GM12892 (cell line): ENCODE measurements at places on chromosomes 12 and 14.

GRCh38 chr14:67704484-67705089, 2.9 kb downstream of the RDH12 start:
- DNase-seq: no peak

- peak; percentile 41 for DNase-seq
Measured at GRCh38 chr14:96275177-96276112, 19.4 kb downstream of the BDKRB1 start.

- no peak for DNase-seq
Measured at GRCh38 chr14:77105145-77105939, 7.3 kb downstream of the CIPC start.

DNA sequence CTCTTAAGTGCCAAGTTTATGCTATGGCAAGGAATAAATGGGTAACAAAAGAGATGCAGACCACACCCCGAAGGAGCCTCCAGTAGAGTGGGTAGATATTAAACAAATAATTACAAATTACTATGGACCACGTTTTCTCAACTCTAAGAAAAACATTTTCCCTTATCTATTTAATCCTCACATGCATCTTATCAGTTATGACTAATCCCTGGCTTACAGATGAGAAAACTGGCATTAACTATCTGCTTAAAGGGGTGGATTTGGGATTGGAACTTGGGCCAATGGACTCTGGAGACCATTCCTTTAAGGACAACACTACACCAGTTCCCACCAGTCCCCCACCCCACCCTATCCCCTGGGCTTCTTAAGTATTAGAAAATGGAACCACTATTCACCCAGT, 26.3 kb downstream of the PPM1H start:
- no peak for DNase-seq

DNA sequence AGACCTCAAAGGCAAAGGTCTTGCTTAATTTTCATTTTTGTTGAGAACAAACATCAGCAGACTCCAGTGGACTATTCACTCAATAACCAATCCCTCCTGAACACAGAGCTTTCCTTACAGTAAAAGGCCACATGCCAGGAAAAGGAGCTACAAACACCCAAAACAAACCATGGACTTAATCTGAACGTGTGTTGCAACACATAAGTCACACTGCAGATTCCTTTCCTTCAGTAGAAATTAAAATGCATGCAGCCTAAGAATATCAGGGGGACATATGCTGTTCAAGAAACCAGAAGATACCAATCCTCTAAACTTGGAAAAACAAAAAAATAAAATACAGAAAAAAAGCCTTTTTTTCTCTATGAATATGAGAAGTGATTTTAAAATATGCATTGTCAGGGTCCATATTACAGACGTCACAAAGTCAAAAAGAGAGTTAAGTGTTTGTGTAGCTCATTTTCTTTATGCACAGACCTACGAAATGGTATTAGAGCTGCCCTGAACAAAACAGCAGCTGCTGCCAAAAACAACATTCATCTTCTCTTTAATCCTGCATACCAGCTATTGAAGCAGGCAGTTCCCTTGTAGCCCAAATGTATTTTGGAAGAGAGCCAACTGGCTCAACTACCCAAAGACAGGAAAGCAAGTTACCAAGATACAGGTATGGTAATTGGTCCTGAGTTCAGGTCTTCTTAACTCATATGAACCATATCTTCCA, 26.2 kb downstream of the KITLG start:
- DNase-seq: no peak

DNA sequence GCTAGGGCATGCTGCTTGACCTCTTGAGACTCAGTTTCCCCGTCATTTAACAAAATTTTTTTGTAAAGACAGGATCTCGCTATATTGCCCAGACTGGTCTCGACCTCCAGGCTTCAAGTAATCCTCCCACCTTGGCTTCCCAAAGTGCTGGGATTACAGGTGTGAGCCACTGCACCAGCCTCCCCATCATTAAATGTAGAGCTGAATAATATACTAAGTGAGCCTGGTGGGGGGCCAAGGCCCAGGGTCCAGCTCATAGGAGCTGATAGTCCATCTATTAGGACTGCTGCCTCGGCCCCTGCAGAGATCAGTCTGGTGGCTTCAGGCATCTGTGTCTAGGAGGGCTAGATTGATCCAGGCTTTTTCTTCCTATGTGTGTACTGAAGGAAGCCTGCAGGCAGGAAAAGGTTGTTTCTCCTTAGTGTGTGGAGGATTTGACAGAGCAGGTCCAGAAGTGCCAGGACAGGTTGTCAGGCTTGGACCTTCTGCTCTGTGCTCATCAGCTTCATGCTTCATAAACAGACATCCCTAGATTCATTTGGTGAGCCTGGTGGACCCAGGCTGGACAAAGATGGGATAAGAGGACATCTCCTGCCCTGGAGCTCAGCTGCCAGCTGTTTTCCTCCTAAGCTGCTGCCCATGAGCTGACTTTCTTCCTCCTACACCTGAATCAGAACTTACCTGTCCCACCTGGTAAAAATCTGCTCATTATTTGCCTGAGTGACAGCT, 135.4 kb downstream of the ZFP36L1 start:
- DNase-seq: no peak

GRCh38 chr12:113524495-113524894, 52.8 kb upstream of the LHX5 start:
- no peak for DNase-seq

DNA sequence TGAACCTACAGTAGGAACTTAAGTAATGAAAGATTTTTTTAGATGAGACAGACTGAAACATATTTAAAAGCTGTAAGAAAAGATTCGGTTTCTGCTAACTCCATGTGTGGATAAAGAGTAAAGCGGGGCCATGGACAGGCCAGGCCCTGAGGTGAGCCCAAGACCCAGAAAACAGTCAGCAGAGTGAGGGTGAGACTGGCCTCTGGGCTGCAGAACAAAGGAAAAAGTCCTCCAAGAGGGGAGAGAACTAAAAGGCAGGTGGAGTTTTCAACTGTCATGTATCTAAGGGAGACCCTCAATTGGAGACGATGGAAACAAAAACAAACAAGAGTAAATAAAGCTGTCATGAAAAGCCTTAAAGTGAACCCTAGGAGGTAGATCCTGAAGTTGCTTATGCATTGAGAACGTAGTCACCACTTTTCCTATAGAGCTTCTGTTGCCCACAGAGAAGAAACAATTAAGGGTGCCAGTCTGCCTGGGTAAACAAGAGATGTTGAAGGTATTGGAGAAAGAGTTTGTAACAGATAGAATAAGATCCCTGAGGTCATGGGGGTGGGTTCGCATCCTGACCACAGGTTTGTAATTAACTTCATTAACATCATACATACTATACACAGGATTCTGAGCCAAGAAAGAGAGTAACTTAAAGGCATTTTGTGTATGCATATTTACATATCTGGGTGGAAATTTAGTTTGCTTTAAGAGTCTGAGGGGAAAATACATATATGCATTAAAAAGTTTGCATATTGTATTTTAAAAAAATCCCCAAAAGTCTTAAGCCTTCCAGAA, 268.7 kb upstream of the PDE3A start:
- no peak for DNase-seq

GRCh38 chr14:92040431-92041051, 682 bp upstream of the TRIP11 start:
- DNase-seq: no peak

DNA sequence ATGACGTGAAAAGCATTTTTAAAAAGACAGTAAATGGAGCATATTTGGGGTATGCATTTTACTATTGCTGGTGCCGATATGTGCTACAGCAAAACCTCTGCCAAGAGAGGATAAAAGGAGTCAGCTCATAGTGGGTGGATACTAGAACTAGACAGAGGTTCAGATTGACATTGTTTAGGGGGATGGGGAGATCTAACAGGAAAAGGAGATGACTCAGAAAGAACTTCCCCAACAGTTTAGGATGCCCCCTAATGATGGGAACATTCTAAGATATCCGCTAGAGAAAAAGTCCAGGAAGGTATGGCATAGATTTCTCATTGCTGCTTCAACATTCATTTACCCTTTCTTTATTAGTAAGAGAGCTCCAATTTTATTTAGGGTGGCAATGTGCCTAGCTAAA, 110.5 kb upstream of the CLEC14A start:
- DNase-seq: no peak

GRCh38 chr14:89201645-89202044, 215.4 kb downstream of the FOXN3 start:
- DNase-seq: no peak

GRCh38 chr14:22919601-22919921, 612 bp upstream of the RBM23 start:
- DNase-seq: peak; percentile 20

DNA sequence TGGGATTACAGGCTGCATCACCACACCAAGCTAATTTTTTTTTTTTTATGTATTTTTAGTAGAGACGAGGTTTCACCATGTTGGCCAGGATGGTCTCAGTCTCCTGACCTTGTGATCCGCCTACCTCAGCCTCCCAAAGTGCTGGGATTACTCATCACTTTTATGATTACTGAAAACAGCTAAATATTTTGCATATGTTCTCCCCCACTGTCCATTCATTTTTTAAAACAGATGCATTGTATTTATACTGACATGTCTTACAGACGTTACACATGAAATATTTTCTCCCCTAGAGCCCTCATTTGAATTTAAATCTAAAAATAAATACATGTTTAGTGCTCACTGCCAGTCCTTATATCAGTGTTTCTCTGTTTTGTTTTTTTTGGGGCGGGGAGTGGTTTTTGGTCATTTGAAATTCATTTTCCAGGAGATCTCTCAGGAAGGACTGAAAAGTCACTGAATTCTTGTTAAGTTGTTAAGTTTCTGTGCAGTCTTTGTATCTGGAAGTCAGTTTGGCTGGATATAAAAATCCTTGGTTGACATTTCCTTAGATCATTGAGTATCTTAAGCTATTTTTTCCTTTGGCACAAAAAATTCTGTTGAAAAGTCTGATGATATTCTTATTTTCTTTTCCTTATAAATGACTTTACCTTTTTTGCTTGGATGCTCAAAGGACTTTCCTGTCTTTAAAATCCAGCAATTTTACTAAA, 9.4 kb downstream of the FBXO21 start:
- DNase-seq: no peak

DNA sequence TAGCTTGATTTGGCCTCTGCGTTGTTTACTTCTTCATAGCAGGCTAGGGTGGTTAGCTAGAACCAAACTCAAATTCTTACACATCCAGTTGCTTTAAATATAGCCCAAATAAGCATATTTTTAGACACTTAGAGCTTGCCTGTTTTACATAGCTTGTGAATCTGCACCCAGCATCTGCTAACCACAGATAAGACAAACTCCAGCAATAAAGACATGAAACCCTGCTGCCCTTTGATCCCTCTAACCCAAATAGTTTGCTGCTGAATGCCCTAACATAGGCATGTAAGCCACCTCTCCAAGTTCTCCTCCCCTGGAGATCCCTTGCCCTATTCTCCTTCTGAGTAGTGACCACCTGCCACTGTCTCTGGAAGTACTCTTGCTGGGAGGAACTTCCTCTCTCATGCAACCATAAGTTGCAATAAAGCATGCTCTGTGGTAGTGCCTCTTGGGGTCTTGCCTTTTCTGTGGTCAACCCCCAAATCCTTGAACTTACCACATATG, 185.6 kb downstream of the TMEM117 start:
- no peak for DNase-seq

GRCh38 chr12:122004633-122005071, 17.0 kb upstream of the BCL7A start:
- no peak for DNase-seq
